ENCODE measurements at places on chromosomes 12 and 14.
A peak's percentile ranks its signal among the peaks of the same experiment; 100 is the strongest.

DNA sequence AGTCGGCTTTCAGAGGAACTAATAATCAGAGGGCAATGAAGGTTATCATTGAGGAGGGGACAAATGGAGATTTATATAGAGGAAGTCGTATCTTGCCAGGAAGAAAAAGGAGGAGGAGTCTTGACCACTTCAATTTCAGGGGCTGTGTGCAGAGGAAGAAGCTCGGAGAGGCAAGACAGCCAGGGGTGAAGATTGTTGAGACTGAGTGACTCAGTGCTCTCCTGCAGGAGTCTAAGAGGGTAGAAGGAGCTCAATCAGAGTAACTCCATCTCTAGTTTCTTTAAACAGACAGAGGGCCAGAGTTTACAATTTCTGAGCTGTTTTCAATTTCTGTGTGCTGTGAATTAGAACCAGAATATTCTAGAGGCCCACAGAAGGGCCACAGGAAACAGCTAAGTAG is 439.3 kb upstream of the PRICKLE1 start:
- no peak for DNase-seq

DNA sequence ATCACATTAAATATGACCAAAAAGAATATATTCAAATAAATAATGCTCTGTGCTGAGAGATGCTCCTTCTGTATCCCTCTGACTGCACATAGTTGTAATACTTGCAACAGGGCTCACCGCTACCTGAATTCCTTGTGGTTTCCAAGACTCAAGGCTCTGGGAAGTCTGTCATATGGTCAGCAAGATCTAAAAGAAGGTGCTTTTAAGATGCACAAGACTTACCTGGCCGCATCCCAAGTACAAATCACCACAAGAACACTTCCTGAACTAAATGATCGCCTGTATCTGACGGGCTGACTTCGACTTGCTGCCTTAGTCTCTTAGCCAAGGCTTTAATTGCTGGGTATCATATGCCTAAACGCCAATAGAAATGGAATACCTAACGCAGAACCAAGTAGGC is 67.2 kb downstream of the HECTD4 start:
- no peak for DNase-seq

DNA sequence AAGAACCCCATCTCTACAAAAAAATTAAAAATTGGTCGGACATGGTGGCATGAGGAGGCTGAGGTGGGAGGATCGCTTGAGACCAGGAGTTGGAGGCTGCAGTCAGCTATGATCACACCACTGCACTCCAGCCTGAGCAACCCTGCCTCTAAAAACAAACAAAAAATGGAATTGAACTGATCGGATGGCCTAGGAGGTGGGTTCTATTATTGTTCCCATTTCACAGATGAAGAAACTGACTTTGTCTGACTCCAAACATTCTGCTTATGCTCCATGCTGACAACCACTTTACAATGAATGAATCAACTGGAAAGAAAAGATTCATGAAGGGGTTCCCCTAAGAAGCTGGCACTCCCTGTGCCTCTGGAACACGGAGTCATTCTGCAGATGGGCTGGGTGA is 47.3 kb downstream of the TRPV4 start:
- no peak for DNase-seq

DNA sequence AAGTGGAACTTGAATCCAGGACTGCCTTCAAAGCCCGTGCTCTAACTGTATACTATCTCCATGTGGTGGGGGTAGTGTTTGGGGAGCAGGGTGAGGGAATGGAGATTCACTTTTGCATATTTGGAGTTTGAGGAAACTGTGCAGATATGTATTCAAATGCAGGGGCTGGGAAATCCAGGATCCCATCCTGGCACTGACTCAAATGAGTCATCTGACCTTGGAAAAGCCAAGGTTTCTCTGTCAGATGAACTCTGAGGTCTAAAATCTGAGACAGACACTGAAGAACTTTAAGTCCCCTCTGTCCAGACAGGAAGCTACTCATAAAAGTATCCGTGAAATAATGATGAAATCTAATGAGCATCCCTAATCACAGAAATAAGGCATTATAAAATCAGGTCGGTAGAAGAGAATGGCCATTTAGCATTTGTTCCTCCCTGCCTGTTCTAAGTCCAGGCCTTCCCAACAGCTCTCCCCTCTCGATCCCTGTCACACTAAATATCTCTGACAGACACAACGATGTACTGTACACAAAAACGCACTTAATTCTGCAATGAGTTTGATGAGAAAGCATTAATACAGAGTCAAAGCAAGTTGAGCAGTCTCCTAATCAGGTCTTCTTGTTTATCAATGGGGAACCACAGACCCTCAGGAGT is 14.4 kb downstream of the NIN start:
- no peak for DNase-seq

DNA sequence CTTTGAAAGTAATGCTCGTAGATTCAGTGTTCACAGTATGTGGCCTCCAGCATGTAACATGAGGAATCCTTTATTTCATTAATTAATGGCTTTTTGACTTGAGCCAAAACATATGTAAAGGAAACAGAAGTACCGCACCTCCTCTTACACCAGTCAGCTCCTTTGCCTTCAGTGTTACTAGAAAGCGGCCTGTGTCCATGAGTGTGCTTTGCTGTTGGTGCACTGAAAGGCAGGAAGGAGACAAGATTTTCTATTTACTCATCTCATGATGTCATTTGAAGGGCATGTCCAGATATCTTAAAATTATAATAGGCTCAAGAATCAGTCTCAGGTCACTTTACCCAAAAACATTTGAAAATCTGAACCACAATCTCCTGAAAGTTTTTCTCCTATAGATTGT is 9.9 kb upstream of the CCT2 start:
- DNase-seq, result no peak

DNA sequence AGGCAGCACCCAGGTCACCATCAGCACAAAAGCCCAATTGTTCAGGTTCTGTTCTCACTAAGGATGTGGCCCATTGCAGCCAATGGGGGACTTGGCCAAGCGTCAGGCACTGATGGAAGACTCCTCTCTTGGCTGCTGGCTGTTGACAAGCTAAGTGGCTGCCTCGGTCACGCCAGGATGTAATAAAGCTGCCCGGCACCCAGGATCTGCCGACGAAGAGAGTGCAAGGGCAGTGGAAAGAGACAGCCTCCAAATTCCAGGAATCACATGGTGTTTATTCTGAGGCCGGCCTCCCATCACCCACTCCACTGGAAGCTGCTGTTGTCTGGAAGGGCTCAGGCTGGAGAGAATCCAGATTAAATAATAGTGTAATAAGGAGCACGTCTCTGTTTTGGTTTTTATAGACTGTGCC is 451.8 kb upstream of the TBX3 start:
- no peak for DNase-seq

GRCh38 chr14:65321370-65321875 is 91.1 kb upstream of the FUT8 start:
- no peak for DNase-seq

DNA sequence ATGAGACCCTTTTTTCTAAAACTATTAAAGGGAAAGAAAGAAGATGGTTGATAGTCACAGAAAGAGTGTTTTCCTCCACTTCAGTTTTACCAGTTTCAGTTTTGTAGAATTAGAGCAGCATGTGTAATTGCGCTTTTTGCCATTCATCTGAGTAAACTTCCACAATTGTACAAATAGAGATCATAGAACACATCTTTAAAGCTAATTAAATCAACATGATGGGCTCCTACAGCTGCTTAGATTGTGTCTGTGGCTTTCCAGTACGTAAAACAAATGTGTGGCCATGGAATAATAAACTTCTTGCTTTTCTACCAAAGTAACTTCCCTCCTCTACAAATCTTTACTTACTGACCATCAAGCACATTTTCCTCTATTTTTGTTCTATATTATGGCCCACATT is 84.2 kb upstream of the LRIG3 start:
- DNase-seq, result no peak

DNA sequence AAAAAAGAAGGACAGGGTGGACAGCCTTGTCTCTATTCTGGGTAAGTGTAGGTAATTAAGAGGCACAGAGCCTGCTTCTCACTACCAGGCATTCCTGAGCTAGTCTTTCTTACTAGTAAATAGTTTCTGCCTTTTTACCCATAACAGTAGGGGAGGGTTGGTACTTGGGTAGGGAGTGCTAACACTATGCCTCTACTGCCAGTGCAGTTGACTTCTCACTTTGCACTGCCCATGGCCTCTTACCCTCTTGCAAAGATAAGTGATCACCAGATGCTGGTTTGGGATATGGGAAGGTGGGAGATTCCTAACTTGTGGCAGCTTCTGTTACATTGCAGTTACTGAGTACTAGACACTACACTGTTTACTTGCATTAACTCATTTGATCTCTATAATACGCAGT is 11.6 kb downstream of the AHSA1 start:
- no peak for DNase-seq

DNA sequence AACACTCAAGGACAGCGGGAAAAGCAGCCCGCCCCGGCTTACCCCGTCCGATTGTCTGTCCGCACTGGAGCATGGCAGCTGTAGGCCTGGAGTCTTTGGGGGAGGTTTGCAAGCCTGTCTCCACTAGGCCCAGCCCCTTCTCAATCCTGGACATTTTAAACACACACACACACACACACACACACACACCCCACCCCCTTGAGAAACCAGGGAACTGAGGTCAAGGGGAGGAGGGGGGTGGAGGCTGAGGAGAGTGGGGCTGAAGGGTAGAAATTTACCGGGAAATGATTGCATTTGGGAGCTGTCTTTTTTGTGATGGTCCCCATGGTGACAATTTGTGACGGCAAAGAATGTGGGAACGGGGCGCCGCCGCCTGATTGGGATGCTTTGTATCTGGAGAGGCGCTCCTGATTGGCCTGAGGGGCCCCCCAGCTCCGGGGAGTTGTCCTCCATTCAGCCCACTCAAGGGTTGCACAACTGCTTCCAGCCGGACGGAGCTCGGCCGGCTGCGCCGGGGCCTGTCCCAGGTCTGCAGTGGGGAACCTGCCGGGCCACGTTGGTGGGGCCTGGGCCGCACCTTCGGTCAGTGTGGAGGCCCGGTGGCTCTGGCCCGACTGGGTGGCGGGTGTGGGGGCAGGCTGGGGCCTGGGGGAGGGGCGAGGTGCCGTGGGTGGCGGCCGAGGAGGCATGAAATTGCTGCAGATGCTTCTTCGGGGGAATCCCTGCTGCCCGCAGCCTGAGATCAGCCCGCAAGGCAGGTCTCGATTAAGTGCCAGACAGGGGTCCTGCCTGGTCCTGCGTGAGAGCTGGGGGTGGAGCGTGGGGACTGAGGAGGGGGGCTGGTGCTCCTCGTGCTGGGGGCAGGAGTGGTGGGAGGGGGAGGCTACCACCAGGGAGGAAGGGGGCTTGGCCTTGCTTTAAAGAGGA is at the start of gene FAM181A:
FAM181A (plus strand) TSS at position 472 of the 927 bp plus-strand sequence. CDS start 942 bp downstream, outside the sequence.
- DNase-seq, result no peak

DNA sequence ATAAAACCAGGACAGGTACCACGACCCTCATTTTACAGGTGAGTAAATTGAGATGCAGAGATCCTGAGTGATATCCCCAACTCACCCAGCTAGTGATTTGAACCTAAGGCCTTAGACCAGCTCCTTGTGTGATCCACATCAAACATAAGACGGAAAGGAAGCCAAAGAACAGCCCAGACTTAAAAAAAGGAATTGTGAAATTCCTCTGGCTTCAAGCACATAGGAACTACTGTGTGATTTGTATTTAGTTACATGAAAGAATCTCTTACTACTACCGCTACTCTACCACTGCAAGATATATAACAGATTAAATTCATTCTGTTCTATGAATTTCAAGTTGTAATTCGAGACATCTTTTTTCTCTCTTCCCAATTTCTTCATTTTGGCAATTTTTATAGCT is 10.5 kb downstream of the E2F7 start:
- no peak for DNase-seq

- no peak for DNase-seq
Measured at GRCh38 chr12:113467502-113468364, 3.9 kb downstream of the LHX5 start.

DNA sequence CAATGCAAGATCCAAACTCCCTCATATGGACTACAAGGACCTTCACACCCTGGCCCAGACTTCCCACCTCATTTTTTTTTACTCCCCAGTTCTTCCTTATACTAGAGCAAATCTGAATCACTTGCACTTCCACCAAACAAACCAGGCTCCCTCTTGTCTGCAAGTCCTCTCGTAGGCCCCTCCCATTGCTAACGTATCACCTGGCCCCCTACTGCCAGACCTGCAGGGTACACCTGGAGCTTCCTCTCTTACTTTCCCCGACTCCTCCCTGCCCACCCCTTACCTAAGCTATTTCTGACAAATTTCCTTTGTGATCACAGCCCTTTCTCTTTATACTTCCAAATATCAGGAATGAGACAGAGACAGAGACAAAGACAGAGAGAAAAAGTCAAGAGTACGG is 463.9 kb downstream of the GALC start:
- no peak for DNase-seq

- no peak for DNase-seq
Measured at GRCh38 chr14:93049867-93050331, 65.8 kb downstream of the ITPK1 start.

DNA sequence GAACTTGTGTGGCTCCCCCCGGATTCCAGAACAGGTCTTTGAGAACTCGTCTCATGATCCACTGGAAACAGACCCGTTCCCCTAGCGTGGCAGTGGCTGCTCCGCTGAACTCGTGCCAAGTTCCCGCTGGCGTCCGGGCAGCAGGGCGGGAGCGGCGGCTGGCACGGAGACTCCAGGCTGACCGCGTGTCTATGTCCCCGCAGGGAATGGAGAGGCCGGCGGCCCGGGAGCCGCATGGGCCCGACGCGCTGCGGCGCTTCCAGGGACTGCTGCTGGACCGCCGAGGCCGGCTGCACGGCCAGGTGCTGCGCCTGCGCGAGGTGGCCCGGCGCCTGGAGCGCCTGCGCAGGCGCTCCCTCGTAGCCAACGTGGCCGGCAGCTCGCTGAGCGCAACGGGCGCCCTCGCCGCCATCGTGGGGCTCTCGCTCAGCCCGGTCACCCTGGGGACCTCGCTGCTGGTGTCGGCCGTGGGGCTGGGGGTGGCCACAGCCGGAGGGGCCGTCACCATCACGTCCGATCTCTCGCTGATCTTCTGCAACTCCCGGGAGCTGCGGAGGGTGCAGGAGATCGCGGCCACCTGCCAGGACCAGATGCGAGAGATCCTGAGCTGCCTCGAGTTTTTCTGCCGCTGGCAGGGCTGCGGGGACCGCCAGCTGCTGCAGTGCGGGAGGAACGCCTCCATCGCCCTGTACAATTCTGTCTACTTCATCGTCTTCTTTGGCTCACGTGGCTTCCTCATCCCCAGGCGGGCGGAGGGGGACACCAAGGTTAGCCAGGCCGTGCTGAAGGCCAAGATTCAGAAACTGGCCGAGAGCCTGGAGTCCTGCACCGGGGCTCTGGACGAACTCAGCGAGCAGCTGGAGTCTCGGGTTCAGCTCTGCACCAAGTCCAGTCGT is 1.5 kb downstream of the APOLD1 start:
- DNase-seq, result peak; percentile 54

- DNase-seq, result no peak
Measured at GRCh38 chr12:46557539-46558373, 185.2 kb upstream of the SLC38A2 start.
